ENCODE measurements at places on chromosomes 11 and 22.

DNA sequence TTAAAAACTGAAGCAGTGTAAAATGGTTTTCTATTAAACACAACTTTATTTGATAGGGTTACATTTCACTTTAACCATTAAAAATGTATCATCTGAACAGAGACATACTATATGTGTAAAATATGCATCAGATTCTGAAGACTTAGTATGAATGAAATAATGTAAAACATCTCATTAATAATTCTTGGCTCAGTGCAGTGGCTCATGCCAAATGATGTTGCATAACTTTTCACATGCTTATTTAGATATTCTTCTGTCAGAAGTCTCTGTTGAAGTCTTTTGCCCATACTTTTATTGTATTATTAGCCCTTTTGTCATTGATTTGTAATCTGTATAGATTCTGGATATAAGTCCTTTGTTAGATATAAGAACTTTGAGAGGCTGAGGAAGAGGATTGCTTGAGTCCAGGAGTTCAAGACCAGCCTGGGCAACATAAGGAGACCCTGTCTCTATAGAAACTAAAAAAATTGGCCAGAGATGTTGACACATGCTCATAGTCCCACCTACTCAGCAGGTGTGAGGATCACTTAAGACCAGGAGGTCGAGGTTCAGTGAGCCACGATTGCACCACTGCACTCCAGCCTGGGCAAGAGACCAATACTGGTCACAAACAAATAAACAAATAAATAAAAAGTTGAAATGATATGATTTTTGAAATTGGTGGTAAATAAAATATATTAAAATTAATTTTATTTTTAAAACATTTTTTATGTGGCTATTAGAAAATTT, 73.8 kb upstream of the PARVA start:
- DNase-seq = no peak

DNA sequence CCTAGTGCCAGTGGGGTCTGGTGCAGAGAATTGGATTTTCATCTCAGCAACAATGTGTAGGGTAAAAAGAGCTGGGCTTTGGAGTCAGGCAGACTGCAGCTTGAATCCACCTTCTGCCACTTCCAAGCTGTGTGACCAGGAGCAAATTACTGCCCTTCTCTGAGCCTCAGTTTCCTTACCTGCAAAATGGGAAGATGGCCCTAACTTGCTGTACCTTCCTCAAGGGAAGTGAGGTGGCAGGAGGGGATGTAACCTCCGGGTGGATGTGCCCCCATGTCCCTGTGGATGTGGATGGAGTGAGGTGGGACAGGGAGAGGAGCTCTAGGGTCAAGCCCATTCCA, 90.9 kb downstream of the CACNA1I start:
- no peak for DNase-seq

GRCh38 chr11:62443390-62444235, 24.8 kb downstream of the SCGB1A1 start:
- DNase-seq = no peak

DNA sequence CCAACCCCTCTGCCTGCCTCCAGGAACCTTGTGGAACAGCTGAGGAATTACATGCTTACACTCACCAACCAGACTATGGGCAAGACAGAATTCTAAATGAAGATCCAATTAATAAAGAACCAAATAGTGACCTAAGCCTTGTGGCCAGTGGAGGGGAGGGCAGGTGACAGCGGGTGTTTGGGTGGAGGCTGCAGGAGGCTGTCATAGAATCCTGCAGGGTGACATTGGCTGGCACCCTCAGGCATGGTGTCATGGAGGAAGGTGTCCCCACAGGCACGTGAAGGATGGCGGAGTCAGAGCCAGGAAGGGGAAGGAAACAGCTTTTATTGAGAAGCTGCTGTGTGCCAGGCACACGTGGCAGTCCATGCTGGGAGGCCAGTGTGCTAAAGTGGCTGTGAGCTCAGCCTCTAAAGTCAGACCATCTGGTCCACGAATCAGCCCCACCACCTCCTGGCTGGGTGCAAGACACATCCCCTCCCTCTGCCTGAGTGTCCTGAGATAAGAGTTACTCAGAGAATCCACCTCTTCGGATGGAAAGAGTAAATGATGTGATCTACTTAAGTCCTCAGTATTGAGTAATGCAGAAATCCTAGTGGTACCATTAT, 8.7 kb downstream of the MYO18B start:
- no peak for DNase-seq

DNA sequence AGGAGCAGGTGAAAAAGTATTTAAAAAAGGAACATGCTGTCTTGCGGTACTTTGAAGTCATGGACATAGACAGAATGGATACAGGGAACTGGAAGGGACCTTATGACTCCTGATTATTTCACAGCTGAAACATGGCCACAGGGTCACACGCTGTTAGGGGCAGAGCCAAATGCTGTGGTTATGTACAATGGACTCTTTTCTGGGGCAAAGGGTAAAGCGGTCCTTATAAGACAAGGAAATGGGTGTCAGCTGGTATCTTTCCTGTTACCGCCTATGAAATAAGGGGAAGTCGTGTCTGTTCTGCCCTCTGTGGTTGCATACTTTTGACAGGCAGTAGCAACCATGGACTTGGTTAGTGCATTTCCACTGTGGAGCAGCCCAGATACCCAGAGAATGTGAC, 12.8 kb upstream of the ST14 start:
- DNase-seq = no peak

DNA sequence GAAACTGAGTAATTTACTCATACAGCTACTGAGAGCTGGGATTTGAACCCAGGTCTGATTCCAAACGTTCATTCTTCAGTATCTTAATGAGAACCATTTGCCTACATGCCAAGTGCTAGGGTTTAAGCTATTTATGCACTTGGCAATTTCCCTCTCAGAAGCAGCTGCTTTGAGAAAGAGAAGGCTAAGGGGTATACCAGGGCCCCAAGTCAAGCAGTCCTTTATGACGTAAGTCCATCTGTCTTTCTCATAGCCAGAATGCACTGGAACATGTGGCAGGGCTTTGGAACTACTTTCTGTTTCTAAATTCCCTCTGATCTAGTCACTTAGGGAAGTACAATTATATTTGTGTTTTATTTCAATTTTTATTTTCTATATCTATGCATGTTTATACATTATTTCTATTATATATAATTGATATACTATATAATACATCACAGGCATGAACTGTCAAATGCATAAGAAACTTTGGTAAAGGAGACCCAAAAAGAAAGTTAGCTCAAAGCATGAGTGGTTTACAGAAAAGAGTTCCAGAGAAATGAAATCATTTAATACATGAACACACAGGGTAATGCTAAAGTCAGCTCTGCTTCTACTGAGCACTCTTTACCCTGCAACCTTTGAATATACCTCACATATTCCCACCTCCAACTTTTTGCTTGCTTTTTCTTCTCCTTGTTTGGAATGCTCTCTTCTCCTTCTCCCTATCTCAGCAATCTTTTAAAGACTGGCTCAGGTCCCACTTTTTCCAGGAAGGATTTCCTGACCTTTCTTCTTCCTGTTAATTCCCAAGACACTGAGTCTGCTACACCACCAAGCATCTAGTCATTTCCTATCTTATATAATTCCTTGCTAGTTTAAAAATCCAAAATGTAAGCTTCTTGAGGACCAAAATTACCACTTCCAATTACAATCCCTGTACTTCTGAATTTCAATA, 80.5 kb upstream of the GDPD4 start:
- DNase-seq = no peak

DNA sequence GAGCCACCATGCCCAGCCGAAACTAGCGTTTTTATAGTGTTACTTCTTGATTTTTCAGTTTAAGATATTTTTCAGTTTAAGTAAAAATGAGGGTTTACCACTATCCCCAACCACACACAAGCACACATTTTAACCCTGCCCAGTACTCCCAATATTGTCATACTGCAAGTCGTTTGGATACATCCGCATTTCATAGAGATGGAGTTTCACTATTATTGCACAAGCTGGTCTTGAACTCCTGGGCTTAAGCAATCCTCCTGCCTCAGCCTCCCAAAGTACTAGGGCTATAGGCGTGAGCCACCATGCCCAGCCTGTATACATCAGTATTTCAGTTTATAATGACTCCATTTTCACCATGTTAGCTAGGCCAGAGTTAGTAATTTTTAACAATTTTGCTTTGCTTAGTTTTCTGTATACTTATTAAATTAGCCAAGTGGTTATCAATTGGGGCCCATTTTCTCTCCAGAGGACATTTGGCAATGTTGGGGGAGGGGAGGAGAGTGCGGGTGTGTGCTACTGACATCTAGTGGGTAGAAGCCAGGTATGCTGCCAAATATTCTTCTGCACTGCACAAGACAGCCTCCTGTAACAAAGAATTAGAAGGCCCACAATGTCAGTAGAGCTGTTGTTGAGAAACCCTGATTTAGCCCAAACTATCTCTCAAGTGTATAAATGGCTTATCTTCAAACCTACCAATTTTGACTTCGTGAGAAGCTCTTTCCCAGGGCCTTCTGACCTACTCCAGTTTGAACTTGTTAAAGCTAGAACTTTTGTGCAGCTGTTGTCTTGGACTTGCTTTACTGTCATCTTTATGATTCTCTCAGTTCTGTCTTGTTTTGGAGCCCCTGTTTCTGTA, 7.3 kb downstream of the USP47 start:
- DNase-seq = no peak

GRCh38 chr22:30695871-30696655, 1.4 kb downstream of the OSBP2 start:
- DNase-seq = no peak

DNA sequence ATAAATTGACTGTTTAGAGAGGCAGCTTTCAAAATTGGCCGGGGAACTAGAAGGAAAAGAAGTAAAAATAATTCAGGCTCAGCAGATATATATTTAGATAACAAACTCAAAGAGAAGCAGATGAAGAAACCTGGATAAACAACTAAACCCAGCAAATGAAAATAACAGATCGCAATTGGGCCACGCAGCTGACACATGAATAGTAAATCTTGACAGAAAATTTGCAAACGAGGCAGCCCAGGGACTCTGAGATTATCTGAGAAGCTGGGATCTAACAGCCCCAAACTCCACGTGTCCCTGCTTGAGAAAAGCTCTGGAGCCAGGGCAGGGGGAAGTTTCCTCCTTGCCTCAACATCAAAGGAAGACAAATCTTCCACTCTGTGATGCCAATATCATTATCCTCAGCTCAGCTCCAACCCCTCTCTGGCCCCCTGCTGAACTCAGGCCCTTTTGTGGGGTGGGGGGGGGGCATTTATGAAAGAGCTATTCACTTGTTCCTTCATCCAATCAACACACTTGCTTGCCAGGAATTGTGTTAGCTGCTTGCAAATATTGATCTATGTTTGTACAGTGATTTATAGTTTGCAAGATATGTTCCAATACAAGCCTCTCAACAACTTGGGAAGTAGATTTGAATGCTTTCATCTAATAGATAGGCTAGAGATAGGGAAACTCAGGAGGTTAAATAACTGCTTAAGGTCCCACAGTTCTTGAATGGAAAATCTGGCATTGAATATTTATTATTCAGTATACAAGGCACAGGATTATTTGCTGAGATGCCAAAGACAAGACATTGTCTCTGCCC, 72.5 kb upstream of the C11orf87 start:
- DNase-seq = no peak

Measured in activated gamma-delta T cell (primary cell).